NCI-H1417 treated with DMSO at 0.1 percent for 48 hours (cell line): ENCODE measurements at places on chromosomes 7 and 10.

DNA sequence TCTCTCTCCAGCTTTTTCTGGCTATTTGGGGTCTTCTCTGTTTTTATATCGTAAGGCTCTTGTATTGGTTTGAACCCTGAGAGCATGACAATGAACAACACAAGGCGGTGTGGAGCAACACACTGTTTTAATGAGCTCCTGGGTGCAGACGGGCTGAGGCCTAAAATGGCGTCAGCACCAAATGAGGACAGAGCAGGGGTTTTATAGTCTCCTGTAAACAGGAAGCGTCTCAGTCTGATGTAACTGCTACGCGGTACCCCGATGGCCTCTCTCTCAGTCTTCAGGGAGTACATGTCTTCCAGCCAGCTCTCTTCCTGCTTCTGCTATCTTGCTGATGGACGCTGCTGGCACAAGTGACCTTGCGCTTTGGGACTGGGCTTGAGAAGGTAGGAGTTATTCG is 95.9 kb upstream of the CCDC71L start:
- no peak for DNase-seq

DNA sequence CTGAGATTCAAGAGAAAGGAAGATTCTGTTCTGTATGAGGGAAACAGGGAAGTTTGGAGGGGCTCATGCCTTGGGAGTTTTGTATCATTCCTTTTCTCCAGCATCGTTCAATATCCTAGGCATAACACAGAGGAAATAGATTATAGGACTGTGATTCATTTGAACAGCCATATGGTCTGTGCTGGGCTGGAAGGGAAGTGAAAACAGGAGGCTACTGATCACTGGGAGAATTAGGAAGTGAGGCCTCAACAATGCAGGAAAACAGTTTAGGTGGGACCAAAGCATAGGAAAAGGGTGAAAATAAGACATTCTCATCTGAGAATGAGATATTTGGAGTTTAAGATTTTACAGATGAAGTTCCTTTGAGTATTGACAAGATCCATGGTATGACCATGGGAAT is 70.7 kb upstream of the MKX start:
- no peak for DNase-seq

DNA sequence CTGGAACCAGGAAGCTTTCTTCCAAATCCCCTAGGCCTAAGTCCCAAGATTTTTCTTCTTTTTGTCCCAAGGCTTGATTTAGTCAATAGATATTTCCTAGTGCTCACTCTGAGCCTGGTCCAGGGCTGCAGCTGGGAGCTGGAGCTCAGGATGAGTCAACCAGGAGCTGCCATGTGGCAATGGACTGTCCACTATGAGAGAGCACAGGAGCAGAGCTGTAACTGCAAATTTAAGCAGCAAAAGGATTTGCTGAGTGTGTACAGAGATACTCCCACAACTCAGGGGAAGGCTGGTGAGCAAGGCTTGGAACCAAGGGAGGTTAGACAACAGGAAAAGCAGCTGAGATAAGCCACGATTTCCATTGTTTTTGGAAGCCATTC is 92.1 kb upstream of the CXCL12 start:
- no peak for DNase-seq

- DNase-seq = no peak
Observed at GRCh38 chr10:93601146-93601773, at the start of gene RBP4. TSS of gene RBP4 (minus strand) at chr10:93601235. CDS start at chr10:93601028, 207 bp downstream.

GRCh38 chr7:24812305-24812945 is 55.2 kb upstream of the GSDME start:
- no peak for DNase-seq

DNA sequence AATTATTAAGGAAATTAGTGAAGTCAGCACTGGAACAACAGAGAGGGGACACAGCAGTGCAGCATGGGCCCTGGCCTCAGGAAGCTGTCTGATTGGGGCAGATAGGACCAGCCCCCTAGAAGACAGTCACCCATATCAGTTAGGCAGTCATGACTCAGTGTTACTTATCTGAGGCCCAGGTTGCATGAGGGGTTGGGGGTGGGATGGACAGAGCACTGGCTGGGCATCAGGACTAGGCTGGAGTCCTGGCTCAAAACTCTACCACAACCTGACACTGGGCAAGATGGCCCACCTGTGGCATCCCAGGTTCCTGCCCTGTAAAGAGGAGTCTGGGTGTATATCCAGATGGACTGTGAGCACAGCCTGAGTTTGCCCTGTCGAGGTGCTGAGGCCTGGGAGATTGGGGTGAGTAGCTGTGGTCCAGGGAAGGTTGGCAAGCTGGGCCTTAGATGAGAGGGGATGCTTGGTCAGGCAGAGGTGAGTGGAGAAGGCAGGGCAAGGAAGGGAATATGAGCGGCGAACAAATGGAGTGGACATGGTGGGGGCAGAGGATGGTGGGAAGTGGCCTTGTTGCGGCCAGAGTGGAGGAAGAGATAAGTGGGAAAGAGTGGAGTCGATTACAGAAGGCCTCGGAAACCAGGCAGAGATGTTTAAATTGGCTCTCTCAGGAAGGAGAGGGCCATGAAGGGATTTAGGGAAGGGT is 37.5 kb downstream of the HK1 start:
- no peak for DNase-seq

GRCh38 chr7:292826-293225 is 2.9 kb downstream of the FOXL3 start:
- no peak for DNase-seq
